Fibroblast of skin of scalp (primary cell): ENCODE measurements at places on chromosomes 4 and X.

DNA sequence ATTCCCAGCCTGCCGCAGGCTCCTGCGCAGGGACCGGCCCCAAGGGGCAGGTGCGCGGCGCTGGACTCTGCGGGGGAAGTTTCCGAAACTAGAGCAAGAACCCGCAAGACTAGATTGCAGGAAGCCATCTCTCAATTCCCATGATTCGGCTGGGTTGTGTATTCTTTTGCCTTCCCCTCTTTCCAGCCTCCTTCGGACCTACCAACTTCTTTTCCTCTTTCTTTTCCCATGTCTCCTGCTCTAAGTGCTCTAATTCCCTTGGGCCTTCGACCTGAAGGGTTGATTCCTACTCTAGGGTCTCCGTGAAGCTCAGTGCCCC is 645 bp upstream of the OPHN1 start:
- DNase-seq = no peak

- DNase-seq = no peak
These were observed 45.2 kb upstream of the SLC39A8 start for GRCh38 chr4:102390438-102390837.

GRCh38 chr4:10354225-10354624 is 103.0 kb downstream of the ZNF518B start:
- no peak for DNase-seq

DNA sequence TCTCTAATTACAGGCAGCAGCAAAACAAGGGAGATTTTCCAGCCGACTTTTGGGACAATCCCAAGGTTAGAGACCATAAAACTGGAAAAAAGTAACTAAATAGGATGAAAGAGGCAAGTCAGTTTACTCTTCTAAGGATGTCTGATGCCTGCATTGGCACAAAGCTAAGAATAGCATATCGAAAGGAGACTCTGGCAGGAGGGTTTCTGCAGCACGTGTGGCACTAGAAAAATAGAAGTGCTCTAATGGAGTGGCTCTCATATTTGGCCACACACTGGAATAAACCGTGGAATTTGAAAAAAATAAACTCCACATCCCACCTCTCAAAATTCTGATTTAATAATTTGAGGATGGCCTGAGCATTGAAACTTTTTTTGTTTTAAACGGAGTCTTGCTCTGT is 77.2 kb upstream of the ARSJ start:
- no peak for DNase-seq

DNA sequence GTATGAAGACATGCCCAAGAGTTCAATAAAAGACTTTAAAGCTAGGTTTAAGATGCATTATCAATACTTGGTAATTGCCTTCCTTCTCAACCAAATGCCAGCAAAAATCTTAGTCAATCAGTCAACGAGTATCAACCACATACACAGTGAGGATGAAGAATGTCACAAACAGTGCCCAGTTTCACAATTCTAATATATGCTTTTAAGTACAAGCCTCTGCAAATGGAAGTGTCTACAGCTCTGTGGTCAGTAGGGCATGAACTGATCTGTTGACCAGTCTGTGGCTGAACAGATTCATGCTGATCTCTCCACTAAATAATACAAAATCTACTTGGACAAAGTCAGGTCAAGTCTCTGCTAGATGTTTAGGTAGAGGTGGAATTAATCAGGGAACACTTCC is 27.9 kb downstream of the PPARGC1A start:
- no peak for DNase-seq

GRCh38 chrX:43743100-43743822 is 87.2 kb downstream of the MAOA start:
- DNase-seq = no peak

- peak; percentile 26 for DNase-seq
These were observed 57.3 kb upstream of the SHISA3 start for GRCh38 chr4:42339935-42340406.

DNA sequence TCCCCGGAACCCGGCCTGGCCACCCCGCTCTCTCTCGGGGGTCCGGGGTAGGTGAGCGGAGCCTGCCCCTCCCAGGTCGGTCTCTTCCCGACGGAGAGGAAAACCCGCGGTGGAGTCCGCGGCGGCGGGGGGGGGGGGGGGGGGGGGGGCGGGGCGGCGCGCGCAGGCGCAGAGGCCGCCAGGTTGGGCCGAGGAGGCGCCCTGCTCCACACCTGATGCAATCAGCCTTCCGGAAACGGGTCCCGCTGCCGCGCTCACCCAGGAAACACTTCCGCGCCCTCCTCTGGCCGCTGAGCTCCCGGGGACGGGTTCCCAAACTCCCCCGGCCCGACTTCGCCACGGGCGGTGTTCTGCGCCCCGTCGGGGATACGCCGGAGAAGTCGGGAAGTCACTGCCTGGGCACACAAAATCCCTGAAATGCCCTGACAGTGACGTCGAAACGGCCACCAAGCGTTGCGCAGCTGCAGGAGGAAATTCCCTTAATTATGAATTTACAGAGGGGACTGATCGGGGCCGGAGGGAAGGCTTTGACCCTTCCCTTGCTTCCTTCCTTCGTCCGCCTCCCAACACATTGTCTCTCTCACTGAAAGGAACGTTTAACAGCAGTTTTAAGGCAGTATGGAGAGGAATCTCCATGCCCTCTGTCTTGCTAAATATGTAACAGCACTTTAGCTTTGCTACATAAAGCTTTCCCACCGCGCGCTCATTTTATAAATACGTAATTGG is 2.1 kb upstream of the APBB2 start:
- peak; percentile 79 for DNase-seq

DNA sequence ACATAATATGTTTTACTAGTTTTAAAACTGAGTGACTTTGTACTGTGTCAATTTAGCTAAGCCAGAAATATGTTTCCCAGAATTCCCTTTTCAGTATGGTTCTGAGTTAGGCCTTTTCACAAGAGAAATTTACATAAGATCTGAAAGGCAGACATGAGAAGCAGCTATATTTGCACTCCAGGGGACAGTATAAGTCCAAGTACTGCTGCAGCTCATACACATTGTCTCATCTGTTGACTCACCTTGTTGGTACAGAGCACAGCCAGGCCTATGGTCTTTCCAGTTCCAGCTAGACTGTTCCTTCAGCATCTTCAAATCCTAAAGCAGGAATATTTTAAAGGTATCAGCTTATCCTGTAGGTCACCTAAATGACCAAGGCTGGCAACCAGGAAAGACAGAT is 53.5 kb downstream of the BMP3 start:
- DNase-seq = peak; percentile 1

DNA sequence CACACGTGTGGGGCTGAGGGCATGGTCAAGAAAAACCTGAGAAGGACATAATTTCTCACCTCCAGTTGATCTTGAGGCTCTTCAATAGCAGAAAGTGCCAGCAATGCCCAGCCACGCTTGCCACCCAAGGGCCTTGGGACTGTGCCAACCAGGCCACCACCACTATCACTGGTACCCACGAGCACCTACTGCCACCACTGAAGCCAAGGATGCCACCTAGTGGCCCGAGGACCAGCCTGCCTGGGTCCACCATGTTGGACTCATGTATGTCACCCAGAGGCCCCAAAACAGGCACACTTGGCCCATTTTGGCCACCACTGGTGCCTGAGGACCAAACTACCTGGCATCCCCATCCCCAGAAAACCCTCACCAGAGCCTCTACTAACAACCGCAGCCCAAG is 191.8 kb downstream of the ADAM29 start:
- no peak for DNase-seq

GRCh38 chr4:138439143-138439581 is 197.0 kb upstream of the SLC7A11 start:
- DNase-seq = peak; percentile 57

- DNase-seq = no peak
These were observed 11.9 kb upstream of the MXD4 start for GRCh38 chr4:2273657-2274319.

GRCh38 chr4:148216866-148217814 is 225.1 kb downstream of the NR3C2 start:
- DNase-seq = no peak

DNA sequence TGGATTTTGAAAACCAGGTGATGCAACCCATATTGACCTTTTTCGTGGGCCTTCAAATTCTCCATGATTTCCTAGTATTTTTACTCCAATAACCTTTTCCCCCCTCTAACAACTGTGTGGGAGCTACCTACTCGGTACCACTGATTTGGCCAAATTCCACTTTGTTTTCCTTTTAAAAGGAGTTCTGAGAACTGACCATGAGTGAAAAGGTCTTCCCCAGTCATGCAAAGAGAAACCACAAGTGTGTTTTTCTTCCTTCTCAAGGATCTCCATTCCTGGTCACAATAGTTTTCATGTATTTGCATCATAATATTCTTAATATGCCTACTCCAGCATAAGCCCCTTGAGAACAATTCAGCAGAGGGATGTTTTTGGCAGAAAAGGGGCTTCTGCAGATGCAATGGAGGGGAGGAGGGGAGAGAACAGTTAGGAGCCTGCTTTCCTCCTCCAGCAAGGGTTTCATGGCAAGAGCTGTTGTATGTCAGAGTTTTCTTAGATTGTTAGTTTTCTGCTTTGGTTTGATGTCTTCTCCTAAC is 195.3 kb upstream of the ANXA3 start:
- DNase-seq = no peak

GRCh38 chrX:16814597-16814996 is 28.3 kb downstream of the TXLNG start:
- no peak for DNase-seq

DNA sequence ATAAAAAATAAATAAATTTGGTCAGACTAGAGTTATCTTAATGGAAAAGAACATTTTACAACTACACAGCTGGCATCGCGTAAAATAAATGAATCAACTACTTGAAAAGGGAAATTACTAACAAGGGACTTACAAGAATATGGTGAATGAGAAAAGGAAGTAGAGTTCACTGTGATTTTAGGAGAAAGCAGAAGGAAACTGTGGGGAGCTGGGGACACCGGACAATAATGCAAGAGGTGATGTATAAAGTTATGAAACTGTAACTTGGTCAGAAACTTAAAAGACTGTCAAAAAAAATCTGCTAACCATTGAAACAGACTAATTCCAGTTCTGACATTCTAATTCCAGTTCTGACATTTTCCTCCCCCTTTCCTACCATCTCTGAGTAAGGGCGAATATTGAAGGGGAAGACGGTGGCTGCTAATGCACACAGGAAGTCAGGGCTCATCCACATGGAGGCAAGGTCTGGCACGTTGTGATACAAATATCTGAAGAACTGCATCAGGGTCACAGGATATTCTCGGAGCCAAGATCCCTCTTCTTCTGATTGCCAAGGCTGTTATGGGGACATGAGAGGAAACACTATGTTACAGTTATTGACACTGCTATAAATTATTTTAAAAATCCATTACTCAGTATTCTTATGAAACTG is 170.5 kb downstream of the CDS1 start:
- DNase-seq = no peak

GRCh38 chr4:76386566-76387305 is 34.2 kb downstream of the CCDC158 start:
- DNase-seq = no peak

DNA sequence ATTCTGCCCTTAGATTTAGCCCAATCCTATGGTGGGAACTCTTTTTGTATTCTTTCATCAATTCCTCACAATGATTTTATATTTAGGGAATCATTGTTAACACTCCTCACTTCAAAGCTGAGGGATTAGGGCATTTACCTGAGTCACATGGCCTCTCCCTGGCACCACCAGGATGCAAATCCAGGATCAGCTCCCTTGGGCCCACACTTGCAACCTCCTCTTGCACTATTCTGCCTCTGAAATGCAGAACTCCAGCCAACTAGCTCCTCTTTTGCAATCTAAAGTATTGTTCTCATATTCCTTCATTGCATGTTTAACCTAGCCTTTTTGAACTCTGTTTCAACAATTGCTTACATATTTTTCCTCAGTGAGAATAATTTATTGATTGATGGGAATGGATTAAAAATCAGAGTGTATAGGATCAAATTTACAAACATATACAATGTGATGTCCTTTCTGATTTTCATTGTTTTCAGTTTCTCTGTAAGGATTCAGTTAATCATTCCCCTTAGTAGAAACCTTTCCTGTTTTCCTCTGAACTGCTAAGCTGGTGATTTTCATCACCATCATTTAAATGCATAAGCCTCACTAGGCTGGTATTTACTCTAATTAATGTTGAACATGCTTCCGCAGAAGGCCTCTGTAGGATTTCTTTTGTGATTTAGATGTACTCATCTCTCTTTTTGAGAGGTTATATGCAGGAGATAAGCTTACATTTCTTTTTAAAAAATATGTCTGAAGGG is 3.3 kb upstream of the RELL1 start:
- no peak for DNase-seq

- no peak for DNase-seq
These were observed 17.5 kb downstream of the VCX3A start for GRCh38 chrX:6517376-6517775.

DNA sequence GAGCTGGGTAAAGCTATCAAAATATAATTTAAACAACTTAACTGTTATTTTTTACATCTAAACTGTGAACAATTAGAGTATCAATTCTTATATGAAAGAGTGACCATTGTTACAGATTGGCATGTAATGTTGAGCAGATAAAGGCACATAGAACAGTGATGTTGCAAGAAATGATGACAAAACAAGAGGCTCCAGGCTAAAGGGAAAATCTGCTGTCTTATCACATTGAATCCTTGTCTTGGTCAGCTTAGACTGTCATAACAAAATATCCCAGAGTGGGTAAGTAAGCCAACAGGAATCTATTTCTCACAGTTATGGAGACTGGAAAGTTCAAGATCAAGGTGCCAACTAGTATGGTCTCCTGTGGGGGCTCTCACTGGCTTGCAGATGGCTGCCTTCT is 154.1 kb upstream of the PPP3CA start:
- DNase-seq = no peak

DNA sequence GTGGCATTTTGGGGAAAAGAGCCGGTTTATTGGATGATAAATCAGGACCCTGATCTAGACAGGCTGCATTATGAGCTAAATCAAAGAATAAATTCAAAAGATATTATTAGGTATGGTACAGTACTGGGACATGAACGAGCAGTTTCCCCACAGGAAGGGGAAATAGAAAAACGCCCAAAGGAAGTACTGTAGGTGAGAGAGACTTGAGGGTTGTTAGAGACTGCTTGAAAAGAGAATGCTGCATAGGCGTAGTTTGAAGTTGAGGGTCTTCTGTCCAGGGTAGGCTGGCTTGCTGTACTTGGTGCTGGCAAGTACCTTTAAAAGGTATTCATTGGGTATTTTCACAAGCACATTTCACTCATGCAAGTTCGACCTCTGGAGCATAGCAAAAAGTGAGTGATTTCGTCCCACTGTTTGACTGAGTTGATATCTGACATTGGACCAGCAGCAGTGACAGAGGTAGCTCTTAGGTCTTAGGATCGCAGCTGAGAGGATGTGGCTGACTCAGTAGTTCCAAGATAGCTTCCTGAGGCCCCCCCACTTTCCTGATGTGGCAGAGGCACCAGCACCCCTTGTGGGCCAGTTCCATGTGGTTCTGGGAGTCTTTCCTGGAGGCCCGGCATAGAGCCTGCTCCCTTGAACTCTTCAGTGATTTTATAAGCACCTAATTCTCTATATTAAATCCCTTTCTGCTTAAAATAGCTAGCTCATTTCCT is 64.3 kb downstream of the TMEM131L start:
- DNase-seq = no peak

GRCh38 chr4:169167957-169168858 is 102.5 kb downstream of the SH3RF1 start:
- DNase-seq = no peak

DNA sequence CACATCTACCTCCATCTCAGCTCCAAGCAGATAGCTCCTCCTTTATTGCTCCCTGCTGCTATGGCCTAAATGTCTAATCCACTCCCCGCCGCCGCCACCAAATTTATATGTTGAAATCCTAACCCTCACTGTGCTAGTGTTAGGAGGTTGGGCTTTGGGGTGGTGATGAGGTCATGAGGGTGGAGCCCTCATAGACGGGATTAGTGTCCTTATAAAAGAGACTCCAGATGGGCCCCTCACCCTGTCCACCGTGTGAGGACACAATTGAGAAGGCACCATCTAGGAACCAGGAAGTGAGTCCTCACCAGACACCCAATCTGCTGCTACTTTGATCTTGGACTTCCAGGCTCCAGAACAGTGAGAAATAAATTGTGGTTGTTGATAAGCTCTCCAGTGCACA is 13.6 kb upstream of the TBC1D14 start:
- no peak for DNase-seq
